Thymus (tissue), 14 donors: ENCODE measurements at places on chromosomes 12 and 14. TPM values are rescaled to one million over a fixed set of nuclear protein-coding genes. Genes with fewer than 3 reads are reported as not detected.

XPOT gene
- total RNA-seq = 42.8 TPM

TCP11L2 gene
- 18.3 TPM for total RNA-seq

TTC6 gene
- total RNA-seq = under 0.01 TPM

DACT1 gene
- 9.3 TPM for total RNA-seq

TAS2R30 gene
- total RNA-seq = 1.7 TPM

COX8C gene
- total RNA-seq = not detected

TAS2R8 gene
- not detected for total RNA-seq

- H3K4me3 ChIP-seq = no peak overlapping the region
- H3K36me3 ChIP-seq = no peaks in the 10 kb centered on the region
- no peak for DNase-seq
- peaks cover 25% of the 10 kb centered on the region for H3K27me3 ChIP-seq
- no peaks in the 10 kb centered on the region for H3K4me1 ChIP-seq
- no peak overlapping the region for H3K27ac ChIP-seq
Measured at GRCh38 chr12:130335517-130336392, 1.9 kb upstream of the PIWIL1 start.

- H3K36me3 ChIP-seq = no peaks in the 10 kb centered on the region
- DNase-seq = no peak
- H3K4me1 ChIP-seq = no peaks in the 10 kb centered on the region
- no peaks in the 10 kb centered on the region for H3K27me3 ChIP-seq
- no peak overlapping the region for H3K4me3 ChIP-seq
Measured at GRCh38 chr12:101582937-101583336, 11.8 kb upstream of the MYBPC1 start.

GRCh38 chr14:45133683-45134050 is 614 bp downstream of the FKBP3 start:
- H3K27me3 ChIP-seq = no peaks in the 10 kb centered on the region
- peaks cover 6% of the 10 kb centered on the region for H3K36me3 ChIP-seq
- H3K27ac ChIP-seq = peak overlapping the region; percentile 86

- H3K4me1 ChIP-seq = peaks cover 3% of the 10 kb centered on the region
- H3K36me3 ChIP-seq = no peaks in the 10 kb centered on the region
- no peak overlapping the region for H3K4me3 ChIP-seq
Measured at GRCh38 chr12:27334042-27334720, 1.5 kb downstream of the BMAL2 start.

DNA sequence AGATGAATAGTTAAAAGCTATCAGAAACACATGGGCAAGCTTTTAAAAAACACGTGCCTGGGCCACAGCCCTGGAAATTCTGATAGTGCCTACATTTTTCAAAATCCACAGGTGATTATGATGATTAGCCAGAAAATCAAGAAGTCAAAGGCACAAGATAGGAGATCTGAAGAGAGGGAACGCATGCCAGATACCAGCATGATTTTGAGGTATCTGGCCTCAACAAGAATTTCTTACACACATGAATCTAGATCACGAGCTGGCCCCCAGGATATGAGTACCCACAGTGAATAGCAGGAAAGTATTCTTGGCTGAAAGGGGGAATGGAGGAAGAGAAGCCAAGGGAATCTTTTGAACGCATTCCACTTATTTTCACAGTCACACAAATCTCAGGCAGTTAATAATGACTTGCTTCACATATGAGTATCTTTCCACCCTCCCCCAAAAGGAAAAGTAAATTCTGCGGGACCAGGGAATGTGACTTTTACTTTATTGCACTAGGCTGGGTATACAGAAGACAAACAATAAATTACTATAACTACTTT is 438.2 kb downstream of the BCAT1 start:
- H3K36me3 ChIP-seq = no peaks in the 10 kb centered on the region
- no peak overlapping the region for H3K27ac ChIP-seq
- no peaks in the 10 kb centered on the region for H3K27me3 ChIP-seq
- no peak overlapping the region for H3K4me3 ChIP-seq
- no peaks in the 10 kb centered on the region for H3K4me1 ChIP-seq

DNA sequence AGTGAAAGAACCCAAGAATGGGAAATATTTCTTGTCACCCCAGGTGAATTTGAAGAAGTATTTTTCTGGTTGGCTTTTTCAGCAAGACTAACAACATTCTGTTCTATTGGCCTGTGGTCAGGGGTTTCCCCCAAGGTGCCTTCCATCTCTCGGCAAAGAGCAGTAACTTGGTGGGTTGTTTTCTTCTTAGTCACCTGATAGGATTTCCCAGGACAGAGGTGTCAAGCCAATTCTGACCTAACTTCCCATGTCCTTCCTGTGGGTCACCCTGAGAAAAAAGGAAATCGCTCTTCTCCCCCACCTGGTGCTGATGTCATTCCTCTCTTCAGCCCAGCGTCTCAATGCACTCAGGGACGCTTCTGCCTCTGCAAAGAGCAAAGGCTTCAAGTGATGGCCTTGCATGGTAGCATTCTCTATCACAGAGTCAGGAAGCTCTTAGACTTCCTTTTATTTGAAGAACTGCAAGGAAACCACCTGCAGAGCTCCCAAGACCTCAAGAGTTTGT is 16.1 kb upstream of the IFNG start:
- no peaks in the 10 kb centered on the region for H3K27me3 ChIP-seq
- H3K27ac ChIP-seq = peak overlapping the region; percentile 86
- peaks cover 23% of the 10 kb centered on the region for H3K4me1 ChIP-seq
- H3K4me3 ChIP-seq = no peak overlapping the region
- DNase-seq = peak; percentile 47
- H3K36me3 ChIP-seq = no peaks in the 10 kb centered on the region

DNA sequence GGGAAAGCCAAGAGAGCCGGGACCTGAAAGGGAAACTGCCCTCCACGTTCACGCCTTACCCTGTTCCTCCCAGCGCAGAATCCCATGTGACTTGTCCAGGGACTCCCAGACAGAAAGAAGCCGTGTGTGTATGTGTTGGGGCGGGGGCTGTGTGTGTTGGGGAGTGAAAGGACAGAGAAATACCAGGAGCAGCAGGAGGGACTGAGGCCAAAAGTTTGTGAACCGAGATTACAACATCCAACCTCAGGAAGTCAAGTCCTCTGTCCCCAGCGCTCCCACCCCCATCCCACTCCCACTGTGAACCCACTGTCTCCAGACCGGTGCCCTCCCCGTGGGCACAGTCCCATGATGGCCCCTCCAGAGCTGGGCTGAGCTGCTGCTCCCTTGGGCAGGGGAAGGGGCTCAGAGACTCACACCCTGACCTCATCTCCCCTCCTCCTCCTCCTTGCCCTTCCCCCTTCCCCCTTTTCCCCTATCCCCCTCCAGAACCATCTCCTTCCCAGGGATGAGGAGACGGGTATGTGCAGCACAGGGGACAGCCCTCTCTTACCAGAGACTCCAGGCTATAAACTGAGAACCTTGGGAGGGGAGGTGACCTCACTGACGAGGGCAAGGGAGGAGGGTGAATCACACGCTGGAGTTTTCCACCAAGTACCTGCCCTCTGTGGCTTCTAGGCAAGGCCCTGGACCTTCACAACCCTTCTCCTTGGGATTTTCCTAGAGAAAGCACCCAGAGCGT is at the start of gene SLC6A12:
SLC6A12 (minus strand) TSS at position 155 of the 739 bp plus-strand sequence. CDS start 4,171 bp downstream, outside the sequence.
- H3K36me3 ChIP-seq = no peaks in the 10 kb centered on the region
- no peak for DNase-seq
- no peak within 1 kb of the TSS for H3K4me3 ChIP-seq
- no peaks in the 10 kb centered on the region for H3K4me1 ChIP-seq
- H3K27me3 ChIP-seq = peaks cover 30% of the 10 kb centered on the region

DNA sequence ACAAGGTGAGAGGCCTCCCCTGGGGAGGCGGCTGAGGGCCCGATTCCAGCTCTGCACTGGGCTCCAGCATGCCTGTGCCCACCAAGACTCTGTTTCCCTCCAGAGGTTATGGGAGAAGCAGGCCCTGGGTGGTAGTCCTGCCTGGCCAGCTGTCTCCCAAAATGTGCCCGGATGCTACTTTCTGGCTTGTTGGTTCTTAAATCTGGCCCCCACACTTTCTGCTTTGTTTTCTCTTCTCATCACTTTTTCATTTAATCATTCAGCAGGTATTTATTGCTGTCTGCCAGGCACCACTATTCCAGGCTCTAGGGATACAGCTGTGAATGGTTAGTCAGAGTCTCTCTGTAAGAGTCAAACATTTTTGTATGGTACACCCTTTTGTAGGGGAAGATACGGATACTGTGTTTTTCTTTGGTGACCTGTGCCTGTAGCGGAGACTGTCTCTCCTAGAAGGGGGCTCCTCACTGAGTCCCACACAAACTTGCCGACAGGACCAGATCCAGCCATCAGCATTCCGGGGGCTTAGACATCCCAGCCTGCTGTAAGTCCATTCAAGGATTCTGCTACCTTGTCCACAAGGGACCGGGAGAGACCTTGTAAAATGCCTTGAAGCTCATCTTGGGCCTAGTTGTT is 3.8 kb downstream of the DHRS2 start:
- H3K36me3 ChIP-seq = no peaks in the 10 kb centered on the region
- H3K27me3 ChIP-seq = no peaks in the 10 kb centered on the region
- H3K4me3 ChIP-seq = no peak overlapping the region
- H3K4me1 ChIP-seq = no peaks in the 10 kb centered on the region
- H3K27ac ChIP-seq = no peak overlapping the region
- no peak for DNase-seq

- no peaks in the 10 kb centered on the region for H3K36me3 ChIP-seq
- H3K27me3 ChIP-seq = no peaks in the 10 kb centered on the region
- H3K4me1 ChIP-seq = no peaks in the 10 kb centered on the region
- no peak overlapping the region for H3K27ac ChIP-seq
- no peak for DNase-seq
Measured at GRCh38 chr14:72311116-72311515, 378.9 kb downstream of the RGS6 start.

DNA sequence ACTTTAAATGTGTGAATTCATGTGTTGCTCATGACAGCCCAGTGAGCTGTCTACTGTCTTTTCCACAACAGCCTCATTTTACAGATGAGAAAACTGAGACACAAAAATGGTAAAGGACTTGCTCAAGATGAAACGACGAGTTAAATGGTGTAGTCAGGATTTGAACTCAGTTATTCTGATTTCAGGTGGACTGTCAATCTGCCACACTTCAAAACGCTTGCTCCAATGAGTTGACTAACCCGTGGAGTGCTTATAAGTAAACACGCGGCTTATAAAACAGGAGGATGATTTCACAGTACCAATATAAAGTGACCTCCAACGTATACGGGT is 652 bp upstream of the POLE2 start:
- no peak for DNase-seq
- peaks cover 8% of the 10 kb centered on the region for H3K4me1 ChIP-seq
- H3K27ac ChIP-seq = peak overlapping the region; percentile 79
- no peaks in the 10 kb centered on the region for H3K36me3 ChIP-seq
- H3K27me3 ChIP-seq = no peaks in the 10 kb centered on the region
- no peak overlapping the region for H3K4me3 ChIP-seq

GRCh38 chr14:68972507-68973218 is 6.4 kb downstream of the ACTN1 start:
- H3K36me3 ChIP-seq = peaks cover 11% of the 10 kb centered on the region
- no peak for DNase-seq
- no peaks in the 10 kb centered on the region for H3K27me3 ChIP-seq
- H3K27ac ChIP-seq = no peak overlapping the region
- no peak overlapping the region for H3K4me3 ChIP-seq
- H3K4me1 ChIP-seq = peaks cover 68% of the 10 kb centered on the region

DNA sequence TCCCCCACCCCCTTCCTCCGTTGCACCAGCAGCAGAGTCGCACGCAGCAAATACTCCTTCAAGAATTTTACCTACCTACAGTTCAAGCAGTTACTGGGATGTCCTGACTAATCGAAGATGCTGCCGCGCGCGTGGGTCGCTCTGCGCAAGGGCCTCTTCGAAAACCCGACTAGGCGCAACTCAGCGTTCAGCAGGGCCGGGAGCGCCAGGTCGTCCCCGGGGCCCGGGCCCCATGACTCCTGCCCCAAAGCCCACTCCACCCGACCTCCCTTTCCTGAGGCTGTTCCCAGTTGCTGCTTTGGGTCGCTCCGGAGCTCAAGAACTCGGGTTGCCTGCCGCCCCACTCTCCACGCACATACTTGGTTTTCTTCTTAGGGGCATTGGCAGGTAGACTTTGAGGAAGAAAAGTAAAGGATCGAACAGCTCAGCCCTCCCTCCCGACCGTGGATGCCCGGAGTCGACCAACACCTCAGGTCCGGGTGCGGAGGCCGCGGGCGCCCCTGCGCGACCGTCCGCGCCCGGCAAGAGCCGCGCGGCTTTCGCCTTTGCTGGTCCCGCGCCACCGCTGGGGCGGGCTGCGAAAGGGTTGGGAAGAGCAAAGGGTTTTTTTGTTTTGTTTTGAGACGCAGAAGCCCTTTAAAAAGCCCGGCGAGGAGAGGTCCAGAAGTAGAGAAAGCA is 1.9 kb downstream of the BMP4 start:
- peaks cover 30% of the 10 kb centered on the region for H3K4me1 ChIP-seq
- H3K4me3 ChIP-seq = peak overlapping the region; percentile 26
- DNase-seq = no peak
- H3K27me3 ChIP-seq = peaks cover 71% of the 10 kb centered on the region
- H3K27ac ChIP-seq = no peak overlapping the region
